SHP77 treated with DMSO at 0.1 percent for 48 hours (cell line): ENCODE measurements at places on chromosomes 7 and 10.

DNA sequence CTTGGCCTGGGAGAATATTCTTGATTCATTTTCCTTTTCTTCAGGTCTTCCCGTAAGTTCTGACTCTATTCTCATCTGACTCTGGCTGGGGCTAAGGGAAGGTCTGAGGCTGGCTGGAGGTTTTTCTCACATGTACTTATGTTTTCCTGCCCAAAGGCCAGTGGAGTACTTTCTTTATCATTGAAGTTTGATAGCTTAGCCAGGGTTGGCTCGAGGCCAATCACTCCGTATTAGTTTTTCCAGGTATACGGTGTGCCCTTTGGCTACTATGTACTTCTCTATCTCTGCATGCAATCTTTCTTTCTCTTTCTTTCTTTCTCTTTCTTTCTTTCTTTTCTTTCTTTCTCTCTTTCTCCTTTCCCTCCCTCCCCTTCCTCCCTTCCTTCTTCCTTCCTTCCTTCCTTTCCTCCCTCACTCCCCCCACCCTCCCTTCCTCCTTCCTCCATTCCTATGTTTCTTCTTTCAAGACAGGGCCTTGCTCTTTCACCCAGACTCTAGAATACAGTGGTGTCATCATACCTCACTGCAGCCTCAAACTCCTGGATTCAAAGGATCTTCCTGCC, 26.8 kb upstream of the VKORC1L1 start:
- DNase-seq = no peak

DNA sequence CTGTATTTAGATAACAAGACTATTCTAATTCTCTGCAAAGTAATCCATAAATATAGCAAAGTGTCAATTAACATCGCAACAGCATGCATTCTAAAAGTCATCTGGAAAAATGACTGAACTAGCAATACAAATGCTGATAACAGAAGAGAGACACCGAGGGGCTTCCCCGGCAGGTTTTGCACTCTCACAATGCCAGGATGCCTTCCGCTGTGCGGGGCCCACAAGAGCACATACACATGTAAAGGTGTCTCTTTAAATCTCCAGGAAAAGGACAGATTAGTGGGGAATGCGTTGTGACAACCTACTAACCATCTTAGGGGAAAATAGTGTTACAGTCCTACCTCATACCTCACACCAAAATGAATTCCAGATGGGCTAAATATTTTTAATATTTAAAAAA, 86.9 kb downstream of the CXCL12 start:
- no peak for DNase-seq

DNA sequence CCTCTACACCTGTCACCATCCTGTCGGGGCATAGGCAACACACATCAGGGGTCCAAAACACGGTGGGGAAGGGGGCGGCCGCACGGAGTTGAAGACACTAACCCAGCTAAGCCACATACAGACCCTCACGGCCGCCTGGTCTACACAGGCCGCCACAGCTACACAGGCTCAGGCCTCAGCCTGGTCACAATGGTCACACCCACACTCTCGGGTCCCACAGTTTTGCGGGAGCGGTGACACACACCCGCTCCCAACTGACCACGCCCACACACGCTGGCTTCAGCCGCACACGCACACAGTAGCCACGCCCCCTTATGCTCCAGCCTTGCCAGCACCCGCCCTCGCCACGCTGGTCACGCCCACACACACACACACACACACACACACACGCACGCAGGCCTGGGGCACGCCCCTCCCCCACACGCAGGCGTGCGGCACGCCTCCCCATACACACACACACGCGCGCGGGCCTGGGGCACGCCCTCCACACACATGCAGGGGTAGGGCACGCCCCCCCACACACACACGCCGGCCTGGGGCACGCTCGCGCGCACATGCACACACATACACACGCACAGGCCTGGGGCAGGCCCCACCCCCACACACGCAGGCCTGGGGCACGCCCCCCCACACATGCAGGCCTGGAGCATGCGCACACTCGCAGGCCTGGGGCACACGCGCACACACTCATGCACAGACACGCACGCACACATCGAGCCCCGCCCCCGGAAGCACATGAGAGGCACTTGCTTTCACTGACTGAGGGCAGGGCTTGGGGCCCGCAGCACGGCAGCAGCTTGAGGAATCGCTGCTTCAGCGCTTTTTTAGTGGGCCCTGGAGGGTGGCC, 12.3 kb upstream of the OGA start:
- DNase-seq = peak; percentile 47

GRCh38 chr7:5315761-5316160, 33.0 kb downstream of the SLC29A4 start:
- no peak for DNase-seq

GRCh38 chr7:4718075-4718474, 36.0 kb downstream of the FOXK1 start:
- DNase-seq = no peak

DNA sequence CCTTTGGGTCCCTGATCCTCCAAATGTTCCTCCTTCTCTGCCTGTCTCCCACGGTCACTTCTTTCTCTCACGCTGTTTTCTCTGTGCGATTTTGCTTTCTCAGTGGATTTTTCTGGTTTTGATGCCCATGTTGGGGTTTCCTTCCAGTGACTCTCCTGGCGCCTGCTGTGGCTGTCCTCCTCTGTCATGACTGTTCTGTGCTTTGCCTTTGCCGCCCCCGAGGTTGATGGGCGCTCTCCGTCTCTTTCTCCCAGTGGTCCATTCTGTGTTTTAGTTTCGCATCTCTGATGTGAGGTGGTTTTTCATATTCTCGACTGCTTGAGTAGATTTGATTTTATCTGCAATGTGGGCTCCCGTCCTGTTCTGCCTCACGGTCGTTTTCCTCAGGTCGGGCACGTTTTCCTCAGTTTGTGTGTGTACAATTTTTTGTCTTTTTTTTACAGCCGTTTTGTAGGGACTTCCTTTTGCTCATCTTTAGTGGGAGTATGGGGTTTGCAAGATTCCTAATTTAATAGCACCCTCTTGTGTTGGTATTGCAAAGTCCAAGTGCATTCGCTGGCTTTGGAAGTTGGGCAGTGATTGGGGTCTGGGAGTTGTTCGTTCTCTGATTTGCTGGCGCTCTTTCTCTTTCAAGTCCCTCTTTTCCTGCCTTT, 100.0 kb downstream of the INPP5A start:
- DNase-seq = peak; percentile 31

GRCh38 chr7:85290269-85290668, 103.4 kb upstream of the SEMA3D start:
- no peak for DNase-seq

DNA sequence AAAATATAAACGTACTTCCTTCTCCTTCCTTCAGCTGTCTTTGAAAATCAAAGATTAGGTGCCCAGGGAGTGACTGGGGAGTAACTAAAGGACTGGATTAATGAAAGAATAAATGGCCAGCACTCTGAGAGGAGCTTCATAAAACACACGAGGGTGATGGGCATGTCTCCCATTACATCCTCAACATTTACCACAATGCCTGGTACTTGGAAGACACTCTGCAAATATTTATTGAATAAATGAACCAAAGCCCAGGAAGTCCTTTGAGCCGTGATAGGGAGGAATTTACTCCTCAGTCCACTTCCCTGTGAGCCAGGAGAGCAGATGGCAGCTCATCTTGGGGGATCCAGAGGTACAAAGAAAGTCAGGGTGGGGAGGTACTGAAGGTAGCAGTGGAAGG, 96.3 kb downstream of the RAB11FIP2 start:
- DNase-seq = no peak

DNA sequence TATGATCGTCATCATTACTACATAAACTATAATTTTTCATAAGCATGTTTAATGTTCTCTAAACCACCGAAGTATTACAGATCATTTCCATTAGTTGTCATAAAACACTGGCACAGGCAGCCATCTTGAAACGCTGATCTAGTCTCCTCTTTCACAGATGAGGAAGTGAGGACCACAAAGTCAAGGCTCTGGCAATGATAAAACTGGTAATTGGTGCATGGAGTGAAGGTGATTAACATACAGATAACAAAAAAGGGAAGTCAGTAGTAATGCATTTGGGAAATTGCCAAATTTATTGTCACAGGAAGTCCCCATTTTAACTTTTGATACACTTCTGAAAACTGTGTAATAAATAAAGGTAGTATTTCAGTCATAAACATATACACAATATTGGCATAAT, 49.3 kb downstream of the FBXL13 start:
- DNase-seq = no peak

DNA sequence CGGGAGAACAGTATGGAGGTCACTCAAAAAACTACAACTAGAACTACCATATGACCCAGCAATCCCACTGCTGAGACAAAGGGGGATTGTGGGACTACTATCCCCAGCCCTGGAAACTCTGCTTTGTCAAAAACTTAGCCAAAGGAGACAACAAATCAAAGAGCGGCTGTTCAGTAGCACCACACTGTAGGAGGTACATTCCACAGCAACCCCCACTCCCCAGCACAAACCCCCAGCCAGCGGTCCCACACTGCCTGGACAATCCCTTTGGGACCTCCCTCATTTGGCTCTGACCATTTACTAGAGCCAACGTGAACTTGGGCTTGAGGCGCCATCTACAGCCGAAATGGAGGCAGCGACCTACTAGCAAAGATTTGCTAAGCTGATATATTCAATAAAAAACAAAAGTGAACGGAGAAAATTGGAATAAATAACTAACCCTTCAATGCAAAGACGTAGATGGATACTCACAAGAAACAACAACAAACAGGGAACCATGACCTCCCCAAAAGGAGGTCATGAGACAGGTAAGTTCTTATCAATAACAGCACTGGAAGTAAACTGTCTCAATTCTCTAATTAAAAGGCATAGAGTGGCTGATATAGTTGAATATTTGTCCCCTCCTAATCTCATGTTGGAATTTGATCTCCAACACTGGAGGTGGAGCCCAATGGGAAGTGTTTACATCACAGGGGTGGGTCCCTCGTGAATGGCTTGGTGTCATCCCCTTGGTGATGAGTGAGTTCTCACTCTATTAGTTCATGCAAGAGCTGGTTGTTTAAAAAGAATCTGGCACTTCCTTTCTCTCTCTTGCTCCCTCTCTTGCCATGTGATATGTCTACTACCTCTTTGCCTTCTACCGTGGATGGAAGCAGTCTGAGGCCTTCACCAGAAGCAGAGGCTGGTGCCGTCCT, 119.0 kb upstream of the KCNMA1 start:
- DNase-seq = no peak

DNA sequence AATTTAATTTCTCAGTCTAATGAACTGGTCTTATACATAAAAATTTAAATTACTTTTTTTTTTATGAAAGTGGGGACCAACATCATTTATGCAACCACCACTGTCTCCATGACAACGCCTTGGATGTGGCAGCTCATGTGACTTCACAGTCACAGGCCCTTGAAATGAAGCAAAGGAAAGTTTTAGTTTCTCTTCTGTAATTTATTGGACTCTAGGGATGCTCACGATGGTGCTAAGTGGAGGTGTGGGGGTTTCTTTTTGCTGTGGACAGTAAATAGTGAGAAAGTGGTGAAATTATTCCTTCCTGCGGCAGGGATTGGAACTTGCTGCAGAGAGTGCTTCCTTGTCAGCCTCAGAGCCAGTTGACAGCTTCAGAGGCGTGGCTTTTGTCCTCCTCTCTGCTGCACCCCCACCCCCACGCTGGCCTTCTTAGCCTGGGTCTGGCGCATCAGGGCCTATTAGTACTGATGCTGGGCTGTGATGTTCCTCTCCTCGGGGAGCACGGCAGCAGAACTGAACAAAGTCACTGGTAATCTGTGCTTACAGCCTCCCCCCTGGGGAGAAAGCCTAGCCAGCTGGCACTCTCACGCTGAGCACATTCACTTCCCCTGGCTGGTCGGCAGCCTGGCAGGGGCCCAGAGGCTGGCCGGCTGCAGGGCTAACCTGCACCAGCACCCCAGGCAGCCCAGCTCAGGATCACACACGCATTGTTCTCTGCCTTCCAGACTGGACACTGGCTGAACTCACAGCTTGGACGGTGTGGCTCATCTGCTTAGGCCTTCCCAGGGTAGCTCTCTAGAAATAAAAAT, 517.5 kb upstream of the GALNT17 start:
- peak; percentile 3 for DNase-seq

DNA sequence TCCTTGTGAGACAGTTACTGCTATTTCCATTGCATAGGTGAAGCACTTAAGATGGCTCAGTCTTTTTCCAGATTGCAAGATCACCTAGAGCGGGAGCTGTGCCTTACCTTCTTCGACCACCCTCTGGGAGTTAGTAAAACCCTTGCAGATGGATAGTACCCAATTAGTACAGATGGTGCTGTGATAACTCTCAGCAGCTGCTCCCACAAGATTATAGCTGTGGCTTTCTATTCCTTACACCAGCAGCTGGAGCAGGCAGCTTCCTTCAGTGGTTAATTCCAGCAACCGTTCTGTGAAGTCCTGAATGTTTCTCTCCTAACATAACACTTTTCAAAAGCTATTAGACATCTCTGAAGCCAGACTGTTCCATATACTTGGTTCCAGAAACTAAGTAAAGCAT, 796.8 kb downstream of the XPNPEP1 start:
- no peak for DNase-seq

GRCh38 chr7:40077849-40078248, 56.6 kb downstream of the MPLKIP start:
- no peak for DNase-seq

DNA sequence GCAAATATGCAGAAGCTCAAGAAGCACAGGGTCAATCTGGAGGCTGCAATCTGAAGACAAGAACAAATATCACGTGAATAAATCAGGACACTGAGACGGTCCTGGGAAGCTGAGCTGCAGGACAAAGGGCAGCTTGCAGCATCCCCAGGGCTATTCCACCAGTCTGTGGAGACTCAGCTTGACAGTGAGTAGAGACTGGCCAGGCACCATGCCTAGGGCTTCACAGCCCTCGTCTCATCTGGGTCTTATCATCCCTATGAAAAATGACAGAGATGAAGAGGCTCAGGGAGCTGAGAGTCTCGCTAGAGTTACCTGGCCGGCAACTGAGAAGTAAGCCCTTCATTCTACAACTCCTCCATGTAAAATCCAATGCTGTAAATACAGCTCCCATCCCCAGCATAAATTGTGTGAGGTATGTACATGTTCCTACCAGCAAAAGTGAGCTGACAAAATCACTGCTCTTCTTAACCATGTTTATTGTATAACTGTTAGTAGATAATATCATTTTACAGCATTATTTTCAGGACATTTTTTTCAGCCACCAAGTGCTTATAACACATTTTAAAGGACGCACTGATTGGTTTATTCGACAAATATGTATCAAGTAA, 186.6 kb upstream of the IGFBP3 start:
- DNase-seq = no peak

- no peak for DNase-seq
Measured at GRCh38 chr7:134276951-134277350, 39.8 kb downstream of the SLC35B4 start.

DNA sequence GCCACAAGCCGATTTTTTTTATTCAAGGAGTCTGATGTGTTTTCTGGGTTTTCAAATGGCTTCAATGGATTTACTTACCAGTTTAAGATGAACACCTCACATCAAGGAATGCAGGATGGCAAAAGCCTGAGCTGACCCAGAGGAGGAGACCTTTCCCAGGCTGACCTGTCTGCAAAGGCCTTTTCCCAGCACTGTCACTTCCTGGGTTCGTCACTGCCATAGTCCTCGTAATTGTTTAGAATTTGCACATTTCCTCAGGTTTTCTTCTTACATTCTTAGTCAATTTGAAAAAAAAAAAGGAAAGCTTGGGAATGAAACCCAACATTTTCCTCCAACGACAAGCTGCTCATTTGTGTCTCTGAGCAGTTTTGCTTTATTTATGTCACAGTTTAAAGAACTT, 42.0 kb downstream of the PTER start:
- no peak for DNase-seq

GRCh38 chr10:79238158-79238520, 109.1 kb upstream of the PPIF start:
- no peak for DNase-seq
